ENCODE measurements at places on chromosomes 1 and 21.
A peak's percentile ranks its signal among the peaks of the same experiment; 100 is the strongest.

- DNase-seq = no peak
Observed at GRCh38 chr1:246608616-246609376, 42.5 kb downstream of the CNST start.

DNA sequence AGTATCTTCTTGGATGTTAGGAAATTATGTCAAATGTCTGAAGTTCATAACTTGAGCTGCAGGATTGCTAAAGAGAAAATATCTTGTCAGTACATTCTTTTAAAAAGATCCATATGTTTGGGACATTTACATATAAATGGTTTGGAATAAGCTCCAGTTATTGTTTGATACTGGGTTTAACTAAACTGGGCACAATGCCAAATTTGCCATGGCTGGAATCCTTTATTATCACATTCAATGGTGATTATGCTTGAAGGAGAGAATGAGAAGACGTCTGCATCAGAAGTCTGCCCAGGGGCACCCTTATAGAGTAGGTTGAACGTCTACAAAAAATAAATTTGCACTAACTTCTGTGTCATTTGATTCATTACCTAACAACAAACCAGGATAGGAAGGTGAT, 652.5 kb downstream of the AMY1C start:
- no peak for DNase-seq

DNA sequence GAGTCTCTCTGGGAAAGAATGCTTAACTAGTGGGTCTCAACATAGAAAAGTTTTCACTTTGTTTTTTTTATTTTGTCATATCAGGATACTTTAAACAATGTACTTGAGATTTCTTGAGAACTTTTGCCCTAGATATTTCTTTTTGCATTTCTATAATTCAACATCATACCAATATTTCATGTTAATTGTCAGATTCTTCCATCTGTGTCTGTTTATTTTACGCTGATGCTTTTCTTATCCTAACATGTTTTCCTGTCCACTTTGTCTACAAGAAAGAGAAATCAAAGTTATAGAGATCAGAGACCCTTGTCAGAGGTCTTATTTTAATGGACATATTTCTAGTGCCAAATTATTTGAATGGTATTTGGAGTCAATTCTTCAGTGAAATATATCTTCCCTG, 95.5 kb upstream of the B3GALT2 start:
- no peak for DNase-seq

- no peak for DNase-seq
Observed at GRCh38 chr1:221840511-221841243, 98.8 kb upstream of the DUSP10 start.

- no peak for DNase-seq
Observed at GRCh38 chr1:25055324-25055780, 125.3 kb upstream of the RUNX3 start.

GRCh38 chr1:195979646-195980045, 628.6 kb downstream of the KCNT2 start:
- DNase-seq = no peak

DNA sequence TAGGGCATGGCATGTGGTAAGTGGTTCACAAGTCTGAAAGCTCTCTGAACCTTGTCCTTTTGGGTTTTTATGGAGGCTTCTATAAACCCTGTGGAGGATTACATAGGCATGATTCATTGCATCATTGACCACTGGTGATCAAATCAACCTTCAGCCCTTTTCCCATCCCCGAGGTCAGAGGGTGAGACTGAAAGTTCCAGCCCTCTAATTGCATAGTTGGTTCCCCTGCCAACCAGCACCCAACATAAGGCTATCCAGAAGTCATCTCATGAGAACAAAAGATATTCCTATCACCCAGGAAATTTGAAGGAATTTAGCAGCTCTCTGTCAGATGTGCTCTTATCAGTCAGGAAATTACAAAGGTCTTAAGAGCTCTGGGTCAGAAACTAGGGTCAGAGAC, 89.5 kb upstream of the ARTN start:
- DNase-seq = no peak

- DNase-seq = no peak
Observed at GRCh38 chr1:95340061-95340460, 106.1 kb downstream of the RWDD3 start.

DNA sequence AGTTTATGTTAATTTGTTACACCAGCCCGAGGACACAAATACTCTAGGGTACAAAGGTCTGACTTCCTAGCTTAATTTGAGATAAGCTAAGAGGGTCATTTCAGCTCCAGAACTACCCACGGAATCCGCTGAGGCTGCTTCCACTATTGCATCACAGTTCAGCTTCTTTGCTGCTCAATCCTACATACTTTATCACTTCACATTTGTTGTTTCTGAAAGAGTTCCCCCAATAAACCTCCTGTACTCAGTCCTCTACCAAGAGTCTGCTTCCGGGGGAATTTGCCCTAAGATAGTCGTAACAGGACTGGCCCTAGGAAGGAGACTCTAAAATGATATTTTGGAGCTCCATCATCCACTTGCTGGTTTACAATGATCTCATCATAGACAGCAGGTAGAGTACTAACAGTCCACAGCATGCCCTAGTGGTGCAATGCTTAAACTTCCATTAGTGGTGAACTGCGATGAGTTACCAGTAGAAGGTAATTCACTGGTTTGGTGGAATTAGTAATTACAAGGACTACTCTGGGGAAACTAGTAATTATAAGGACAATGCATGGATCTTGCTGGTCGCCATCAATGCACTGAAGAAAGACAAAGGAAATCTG, 229.3 kb downstream of the USH2A start:
- no peak for DNase-seq

DNA sequence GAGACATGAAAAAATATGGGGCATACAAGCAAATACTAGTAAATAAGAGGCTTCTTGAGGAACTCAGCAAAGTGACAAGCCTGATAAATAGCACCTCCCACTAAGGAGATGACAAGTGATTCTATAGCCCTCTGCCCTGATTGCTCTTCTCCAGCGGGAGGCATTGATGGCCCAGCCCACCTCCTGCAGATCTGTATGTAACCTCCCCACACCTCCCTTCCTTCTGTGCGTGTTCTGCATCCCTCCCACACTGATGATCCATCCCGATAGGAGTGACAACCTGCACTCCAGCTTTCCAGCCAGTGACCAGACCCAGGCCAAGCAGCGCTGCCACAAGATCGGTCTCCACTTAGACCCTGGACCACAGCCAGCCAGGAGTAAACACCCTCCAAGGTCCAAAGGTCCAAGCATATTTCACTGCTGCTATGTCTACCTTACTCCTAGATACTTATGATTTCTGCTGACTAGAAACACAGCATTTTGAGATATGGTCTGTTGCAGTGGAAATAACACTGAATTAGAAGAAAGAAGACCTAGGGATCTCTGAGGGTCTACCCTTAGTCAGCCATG, 176.1 kb downstream of the BRINP2 start:
- no peak for DNase-seq

DNA sequence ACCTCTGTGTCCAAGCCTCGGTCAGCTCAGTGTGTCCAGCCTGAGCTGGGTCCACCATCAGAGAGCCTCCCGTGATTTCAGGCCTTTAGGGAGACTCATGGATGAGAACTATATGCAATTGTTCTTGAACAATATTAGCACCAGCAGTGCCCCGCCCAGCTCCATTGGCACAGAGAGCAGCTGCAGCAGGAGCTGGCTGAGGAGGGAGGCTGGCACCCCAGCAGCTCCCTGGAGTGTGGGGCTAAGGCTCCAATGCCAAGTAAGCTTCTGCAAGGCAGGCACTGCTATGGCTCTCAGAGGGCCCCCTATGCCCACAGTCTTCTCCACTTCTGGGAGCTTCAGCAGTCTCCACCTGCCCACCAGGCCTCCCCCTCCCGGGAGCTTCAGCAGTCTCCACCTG, 593.3 kb downstream of the MATN1 start:
- DNase-seq = no peak

DNA sequence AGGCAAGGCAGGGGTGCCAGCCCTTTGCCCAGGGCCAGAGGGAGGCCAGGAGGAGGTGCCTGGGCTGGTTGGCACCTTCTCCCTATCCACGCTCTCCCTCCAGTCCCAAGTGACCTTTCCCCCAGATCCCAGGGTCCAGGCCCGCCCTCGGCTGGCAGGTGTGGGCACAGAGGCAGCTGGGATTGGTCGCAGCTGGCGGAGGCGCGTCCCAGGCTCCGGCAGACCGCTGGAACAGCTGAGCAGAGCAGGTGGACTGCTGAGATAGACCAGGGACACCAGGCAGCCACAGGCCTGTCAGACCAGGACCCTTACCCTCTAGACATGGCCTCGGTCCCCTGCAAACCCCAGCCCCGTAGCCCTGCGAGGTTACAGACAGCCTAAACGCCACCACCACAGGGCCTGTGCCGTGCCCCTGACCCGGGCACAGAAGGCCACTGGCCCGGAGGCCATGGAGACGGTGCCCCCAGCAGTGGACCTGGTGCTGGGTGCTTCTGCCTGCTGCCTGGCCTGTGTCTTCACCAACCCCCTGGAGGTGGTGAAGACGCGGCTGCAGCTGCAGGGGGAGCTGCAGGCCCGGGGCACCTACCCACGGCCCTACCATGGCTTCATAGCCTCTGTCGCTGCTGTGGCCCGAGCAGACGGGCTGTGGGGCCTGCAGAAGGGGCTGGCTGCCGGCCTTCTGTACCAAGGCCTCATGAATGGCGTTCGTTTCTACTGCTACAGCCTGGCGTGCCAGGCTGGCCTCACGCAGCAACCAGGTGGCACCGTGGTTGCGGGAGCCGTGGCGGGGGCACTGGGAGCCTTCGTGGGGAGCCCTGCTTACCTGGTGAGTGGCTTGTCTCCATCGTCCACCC, at the start of gene SLC25A34:
TSS of gene SLC25A34 (plus strand) at position 221 of the 854 bp plus-strand sequence. CDS start at position 449, 228 bp downstream.
- DNase-seq = no peak

DNA sequence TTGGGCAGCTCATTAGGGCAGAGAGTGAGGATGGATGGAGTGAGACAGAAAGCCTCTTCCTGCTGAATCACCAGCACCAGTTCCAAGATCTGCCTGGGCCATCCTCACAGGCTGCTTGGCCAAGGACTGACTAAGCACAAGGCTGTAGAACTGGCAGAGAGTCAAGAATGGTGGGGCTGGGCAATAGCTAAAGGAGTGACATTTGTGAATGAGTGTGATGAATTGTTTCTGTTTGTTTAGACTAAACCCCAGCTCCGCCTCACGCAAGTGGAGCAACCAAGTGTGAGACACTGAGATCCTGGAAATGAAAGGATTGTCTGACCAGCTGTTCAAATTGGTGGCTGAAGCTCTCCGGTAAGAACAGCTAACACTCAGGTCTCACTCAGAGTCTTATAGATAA, 38.6 kb downstream of the BRINP2 start:
- peak; percentile 15 for DNase-seq

- DNase-seq = no peak
Observed at GRCh38 chr21:44618504-44618903, 6.6 kb downstream of the KRTAP10-8 start.

DNA sequence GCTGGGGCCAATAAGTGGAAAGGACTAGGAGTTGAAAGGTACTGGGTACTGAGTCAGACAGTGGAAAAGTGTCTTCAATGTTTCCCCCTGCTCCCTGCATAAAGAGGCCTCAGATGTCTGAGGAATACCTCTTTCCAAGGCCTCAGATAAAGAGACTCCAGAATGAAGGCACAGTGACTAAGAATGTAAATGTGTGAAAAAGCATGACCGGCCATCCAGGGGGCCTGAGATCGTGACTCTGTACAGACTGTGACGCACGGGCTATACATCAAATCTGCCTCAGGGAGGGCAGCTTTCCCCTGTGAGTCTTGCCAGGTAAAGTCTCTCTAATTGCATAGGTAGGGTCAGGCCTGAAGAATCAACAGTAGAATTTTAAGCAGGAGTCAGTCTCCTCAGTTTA, 1690.5 kb downstream of the KCNT2 start:
- DNase-seq = no peak

DNA sequence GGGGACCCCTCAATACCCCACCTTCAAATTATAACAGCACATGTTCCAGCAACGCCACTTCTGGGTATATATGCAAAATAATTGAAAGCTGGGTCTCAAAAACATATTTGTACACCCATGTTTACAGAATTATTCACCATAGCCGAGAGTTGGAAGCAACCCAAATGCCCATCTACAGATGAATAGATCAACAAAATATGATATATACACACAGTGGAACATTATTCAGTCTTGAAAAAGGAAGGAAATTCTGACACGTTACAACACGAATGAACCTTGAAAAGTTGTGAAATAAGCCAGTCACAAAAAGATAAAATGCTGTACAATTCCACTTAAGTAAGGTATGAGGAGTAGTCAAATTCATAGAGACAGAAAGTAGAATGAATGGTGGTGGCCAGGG, 5.1 kb downstream of the TMCO4 start:
- DNase-seq = no peak

GRCh38 chr1:151518431-151518830, 7.2 kb downstream of the CGN start:
- DNase-seq = no peak

DNA sequence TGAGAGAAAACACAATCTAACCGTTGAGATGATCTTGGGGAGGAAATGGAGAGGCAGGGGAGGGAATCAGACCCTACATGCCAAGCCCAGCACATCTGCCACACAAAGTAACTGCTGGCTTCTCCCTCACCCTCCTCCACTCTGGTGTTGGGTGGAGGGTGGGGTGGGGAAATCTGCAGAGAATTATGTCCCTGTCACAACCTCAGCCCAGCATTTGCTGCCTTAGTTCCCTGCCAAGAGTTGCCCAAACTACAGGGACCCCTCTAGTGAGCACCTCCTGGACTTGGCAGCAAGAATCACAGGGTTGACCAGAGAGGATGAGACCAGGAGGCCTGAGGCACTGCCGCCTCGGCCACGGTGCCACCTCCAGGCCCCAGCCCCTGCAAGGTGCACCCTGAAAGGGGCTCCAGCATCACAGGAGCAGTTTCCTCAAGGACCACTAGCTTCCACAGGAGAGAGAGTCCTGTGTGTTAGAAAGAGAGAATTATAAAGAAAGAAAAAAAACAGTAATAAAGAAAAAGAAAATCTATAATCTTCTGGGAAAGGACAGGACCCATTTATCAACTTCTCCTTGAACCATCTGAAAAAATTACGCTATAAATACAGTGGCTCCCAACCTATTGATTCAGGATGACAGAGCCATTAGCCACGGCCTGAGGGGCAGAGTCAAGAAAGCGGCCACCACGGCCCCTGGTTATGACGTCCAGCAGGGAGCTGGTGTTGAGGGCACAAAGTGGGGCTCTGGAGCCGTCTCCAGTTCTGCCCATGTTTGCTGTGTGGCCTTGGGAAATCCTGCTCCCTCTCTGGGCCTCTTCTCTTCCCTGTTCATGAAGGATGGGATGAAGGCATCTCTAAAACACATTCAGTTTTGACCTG, 451.7 kb downstream of the MATN1 start:
- DNase-seq = no peak

GRCh38 chr1:180000575-180000974, 46.0 kb downstream of the CEP350 start:
- DNase-seq = no peak

- DNase-seq = no peak
Observed at GRCh38 chr1:44642925-44643324, 31.4 kb downstream of the TMEM53 start.

DNA sequence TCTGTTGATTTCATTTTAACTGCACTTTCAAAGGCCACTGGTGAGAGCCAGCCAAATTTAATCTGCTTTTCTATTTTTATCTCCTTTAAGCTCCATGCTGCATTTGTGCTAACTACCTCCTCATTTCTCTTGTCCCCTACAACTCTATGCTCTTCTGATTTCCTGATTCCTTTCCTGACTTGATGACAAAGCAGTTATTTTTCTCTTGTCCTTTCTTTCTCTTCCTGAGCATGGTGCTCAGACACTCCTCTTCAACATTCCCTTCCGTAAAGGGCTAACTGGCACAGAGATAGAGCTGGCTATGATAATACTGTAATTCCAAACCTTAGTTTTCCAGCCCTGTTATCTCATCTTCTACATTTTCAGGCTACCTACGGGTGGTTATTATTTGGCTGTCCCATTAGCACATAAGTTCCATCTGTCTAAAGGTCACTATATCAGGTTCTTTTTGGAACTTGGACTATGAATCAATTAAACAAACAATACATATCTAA, 6.8 kb upstream of the BCAS2 start:
- no peak for DNase-seq

Data from substantia nigra (tissue), 51 donors.